T1000 (cell line): ENCODE measurements at places on chromosomes 7 and 10.

- no peak for DNase-seq
Measured at GRCh38 chr10:130742941-130743675, 568.4 kb downstream of the TCERG1L start.

DNA sequence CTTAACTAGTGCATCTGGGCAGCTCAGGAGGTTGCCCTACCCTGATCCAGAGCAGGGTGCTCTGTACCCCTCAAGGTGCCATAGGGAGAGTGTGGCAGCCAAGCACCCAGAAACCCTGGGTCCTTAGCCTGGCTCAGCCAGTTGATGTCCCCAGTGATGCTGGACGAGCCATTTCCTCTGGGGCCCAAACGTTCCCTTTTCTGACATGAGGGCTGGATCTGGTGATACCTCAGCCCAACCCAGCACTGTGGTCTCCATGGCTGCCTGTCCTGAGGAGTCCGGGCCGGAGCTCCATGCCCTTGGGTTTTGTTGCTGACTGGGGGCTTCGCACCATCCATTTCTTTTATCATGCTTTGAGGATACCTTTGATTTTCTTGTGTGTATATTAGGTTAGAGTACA, 87.9 kb upstream of the IKZF1 start:
- DNase-seq = no peak

- DNase-seq = no peak
Measured at GRCh38 chr10:72756674-72757385, 64.9 kb downstream of the MCU start.

DNA sequence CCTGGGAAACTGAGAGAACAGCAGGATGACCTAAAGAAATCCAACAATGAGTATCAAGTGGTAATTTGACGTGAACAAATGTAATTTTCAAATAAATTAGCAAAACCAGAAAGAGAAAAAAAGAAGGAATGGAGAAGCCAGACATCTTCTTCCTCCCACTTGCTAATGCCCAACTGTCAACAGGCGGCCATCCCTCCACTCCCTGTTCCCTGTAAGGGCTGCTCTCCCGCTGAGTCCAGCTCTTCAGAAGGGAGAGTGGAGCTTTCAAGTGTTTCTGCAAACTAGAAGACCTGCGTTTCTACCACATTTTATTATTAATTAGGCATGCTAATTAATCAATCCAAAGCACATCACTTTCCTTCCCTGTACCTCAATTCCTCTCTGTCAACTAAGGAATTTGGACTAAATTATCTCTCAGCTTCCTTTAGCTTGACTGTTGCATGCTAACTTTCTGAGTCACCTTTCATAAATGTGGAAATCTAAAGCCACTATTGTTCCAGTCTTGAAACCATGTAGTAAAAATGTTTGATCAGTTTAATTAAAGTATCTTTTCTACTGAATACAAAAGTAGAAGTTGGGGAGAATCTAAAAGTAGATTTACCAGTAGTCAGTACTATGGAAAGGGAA, 48.4 kb upstream of the CUL1 start:
- no peak for DNase-seq

GRCh38 chr7:29039821-29040578, 81.9 kb upstream of the TRIL start:
- DNase-seq = no peak
